C1 segment of cervical spinal cord (tissue), 14 donors: ENCODE measurements at places on chromosomes 5 and 9.
A peak's percentile ranks its signal among the peaks of the same experiment; 100 is the strongest.

DNA sequence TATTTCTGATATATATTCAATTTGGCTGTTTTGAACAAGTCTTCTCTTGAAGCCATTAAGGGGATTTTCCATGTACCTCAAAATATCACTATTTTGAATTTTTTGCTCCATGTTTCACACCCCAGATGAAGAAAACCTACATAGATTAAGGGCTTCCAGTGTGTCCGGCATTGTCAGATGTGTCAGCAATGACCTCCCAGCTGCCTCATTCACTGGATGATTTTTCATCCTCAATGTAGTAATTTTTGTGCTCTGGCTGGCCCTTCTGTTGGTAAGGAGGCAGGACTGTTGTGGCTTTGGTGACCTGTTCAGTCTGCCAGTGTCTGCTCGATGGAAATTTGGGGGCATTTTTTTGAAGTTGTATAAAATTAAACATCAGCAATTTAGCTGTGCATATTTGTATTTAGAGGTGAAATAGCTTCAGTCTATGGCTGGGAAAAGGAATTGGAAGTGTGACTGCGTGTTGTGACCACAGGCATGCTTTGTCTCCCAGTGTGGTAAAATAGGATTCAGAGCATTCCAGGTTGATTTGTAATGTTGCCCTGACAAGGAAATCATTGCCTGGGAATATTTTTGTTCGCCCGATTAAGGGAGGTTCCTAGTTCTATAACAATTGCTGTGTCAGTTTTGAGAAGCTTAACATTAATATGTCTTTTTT is 312.4 kb downstream of the ARHGEF28 start:
- DNase-seq, result no peak

DNA sequence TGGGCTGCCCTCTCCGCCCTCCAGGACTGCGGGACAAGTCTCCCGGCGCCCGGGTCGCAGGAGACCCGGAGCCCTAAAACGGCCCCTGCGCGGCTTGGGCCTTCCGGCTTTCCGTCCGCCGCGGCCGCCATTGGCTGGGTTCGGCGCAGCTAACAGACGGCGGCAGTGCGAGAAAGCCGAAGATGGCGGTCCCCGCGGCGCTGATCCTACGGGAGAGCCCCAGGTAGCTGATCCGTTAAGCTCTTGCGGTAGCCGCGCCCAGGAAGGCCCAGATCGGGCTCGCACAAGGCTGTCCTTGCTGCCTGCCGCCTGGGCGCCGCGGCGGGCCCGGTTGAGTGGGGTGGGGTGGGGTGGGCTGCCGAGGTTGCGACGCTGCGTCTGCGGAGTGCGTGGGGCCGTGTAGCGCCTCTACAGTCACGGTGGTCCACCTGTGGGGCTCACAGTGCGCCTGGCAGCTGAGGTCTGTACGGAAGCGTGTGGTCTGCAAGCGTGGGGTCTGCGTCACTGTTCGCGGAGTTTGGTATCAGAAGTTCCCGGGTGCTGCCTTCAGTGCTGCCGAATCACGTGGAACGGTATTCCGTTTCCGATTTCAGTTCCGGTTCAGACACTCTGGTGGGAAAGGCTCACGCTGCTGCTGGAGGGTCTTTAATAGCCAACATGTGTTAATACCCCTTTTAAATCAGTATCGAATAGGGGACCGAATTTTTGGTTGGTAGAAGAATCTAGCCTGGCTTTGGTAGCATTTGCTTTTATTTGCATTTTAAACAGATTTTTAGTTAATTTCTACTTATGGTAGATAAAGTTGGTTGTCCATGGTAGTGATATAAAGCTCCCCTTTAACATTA is at the start of gene COMMD10:
Gene COMMD10 (plus strand): TSS at position 155 of the 845 bp plus-strand sequence.
- peak; percentile 75 for DNase-seq

DNA sequence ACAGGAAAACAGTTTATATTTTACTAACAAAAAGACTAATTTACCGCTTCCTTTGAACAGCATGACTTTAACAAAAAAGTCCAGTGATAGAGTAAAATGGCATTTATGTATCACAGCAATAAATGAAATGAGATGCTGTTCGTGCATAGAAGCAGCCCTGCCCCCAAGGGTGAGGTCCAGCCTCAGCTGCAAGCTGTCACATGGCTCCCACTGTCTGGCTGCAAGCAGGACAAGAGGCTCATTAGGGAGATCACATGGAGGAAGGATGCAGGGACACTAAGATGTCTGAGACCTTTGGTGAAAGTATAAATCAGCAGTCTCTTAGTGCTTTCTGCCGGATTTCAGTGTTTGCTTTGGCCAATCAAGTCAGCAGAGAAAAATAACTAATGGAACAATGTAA is 23.0 kb downstream of the GDNF start:
- peak; percentile 61 for DNase-seq

DNA sequence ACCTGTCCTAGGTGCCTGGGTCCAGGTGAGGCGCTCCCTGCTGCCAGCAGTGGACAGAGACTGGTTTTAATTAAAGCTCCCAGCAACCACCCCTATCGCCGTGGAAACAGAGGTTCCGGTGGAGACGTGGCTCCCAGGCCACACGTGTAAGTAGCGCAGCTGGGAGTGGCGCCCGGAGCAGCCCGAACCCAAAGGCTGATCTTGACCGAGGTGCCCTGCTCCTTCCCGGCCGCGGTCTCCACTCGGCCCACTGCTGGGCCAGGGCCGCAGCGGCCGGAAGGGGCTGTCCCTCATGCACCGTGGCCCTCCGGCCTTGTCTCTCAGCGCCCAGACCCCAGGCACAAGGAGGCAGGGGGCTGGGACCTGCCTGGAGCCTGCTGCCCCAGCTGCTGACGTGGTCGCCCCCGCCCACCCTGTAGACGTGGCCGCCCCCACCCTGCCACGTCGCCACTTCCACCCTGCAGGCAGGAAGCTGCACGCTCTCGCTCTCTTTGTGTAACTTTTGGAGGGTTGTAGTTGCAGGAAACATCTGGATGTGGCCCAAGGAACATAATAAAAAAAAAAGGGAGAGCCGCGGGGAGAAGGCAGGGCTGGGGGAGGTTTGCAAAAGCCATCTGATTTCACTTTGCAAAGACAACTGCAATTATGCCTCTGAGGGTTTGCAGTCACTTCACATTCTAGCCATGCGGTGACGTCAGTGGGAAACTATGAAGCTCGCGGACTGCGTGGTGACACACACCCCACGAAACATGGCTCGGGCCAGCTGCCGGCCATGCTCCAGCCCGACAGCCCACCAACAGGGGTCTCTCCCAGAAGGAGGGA is 129.9 kb downstream of the RXRA start:
- no peak for DNase-seq

DNA sequence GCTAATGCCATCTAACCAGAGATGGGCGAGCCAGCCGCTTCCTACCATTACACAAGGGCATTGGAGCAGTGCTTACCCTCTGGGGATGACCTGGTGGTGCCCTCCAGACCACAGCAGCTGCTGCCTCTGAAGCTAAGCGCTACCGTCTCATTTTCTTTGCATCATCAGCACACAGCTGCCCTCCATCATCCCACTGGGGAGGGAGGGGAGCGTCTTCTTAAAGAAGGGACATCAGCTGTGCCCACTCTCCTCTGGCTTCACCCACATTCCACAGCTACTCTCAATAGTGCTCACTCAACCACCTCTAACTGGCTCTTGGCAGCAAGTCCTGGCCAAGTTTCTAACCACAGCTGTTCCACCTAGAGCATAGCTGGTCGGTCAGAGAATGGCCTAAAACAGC is 503.4 kb downstream of the NFIB start:
- DNase-seq, result no peak

DNA sequence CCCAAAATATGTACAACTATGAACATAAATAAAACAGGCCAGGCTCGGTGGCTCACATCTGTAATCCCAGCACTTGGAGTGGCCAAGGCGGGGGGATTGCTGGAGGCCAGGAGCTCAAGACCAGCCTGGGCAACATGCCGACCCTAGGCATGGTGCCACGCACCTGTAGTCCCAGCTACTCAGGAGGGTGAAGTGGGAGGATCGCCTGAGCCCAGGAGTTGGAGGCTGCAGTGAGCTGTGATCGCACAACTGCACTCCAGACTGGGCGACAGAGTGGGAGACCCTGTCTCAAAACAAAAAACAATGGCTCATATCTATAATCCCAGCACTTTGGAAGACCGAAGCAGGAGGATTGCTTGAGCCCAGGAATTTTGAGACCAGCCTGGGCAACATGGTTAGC is 1.5 kb downstream of the HAUS6 start:
- no peak for DNase-seq

GRCh38 chr5:63194126-63194525 is 615.5 kb downstream of the LRRC70 start:
- DNase-seq, result no peak

GRCh38 chr5:54994628-54995027 is 9.2 kb upstream of the ESM1 start:
- no peak for DNase-seq

GRCh38 chr5:173623789-173624188 is 7.3 kb upstream of the BOD1 start:
- DNase-seq, result no peak

DNA sequence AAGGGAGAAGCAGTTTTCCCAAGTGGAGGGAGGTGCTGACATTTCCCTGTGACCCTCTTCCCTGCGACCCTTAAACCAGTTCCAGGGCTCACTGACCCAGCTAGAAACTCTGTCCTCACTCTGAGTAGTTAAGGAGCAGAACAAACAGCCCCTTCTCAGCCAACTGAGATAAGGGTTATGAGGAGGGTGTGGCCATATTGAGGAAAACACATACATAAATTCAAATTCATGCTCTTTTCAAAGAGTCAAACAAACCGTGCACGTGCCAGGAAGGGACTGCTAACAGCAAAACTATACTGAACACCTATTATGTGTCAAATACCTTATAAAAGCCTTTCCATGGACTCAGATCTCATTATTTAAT is 4.9 kb upstream of the AKNA start:
- no peak for DNase-seq
